Activated CD4-positive, alpha-beta T cell treated with anti-CD3 and anti-CD28 coated beads, Interleukin-2, amount 50 U/mL, for 16 hours (primary cell): ENCODE measurements at places on chromosomes 7 and 10.

GRCh38 chr10:70461397-70462348, 16.9 kb upstream of the PALD1 start:
- peak; percentile 56 for DNase-seq

- no peak for DNase-seq
These were observed 10.5 kb downstream of the YME1L1 start for GRCh38 chr10:27143686-27144085.

DNA sequence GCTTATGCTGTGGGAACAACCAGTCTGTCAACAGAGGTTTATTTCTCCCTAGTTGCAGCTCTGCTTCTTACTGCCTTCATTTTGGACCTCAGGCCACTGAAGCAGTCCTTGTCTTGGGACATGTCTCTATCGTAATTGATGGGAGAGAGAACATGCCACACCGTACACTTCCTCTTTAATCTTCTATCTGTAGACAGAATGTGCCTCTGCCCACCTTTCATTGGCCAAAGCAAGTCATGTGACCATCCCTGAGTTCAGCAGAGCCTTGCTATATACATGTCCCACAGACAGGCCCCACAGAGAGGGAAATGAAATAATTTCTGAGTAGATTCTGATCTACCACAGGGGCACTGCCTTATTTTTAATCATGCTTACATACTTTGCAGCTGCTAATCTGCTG, 98.0 kb downstream of the KCND2 start:
- DNase-seq, result no peak

- DNase-seq, result no peak
These were observed 4.7 kb upstream of the LANCL2 start for GRCh38 chr7:55360486-55360885.

GRCh38 chr7:143346018-143346417, 16.5 kb downstream of the FAM131B start:
- no peak for DNase-seq

DNA sequence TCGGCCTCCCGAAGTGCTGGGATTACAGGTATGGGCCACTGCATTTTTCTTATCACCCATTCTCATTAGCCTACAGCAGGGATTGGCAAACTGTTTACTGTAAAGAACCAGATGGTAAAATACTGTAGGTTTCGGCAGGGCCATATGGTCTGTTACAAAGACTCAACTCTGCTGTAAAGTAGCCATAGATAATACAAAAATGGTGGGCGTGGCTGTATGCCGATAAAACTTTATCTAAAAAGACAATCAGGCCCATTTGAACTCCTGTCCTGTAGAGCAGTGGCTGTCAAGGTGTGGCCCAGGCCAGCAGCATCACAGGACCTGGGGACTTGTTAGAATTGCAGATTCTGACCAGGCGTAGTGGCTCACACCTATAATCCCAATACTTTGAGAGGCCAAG, 134.3 kb downstream of the CUX1 start:
- no peak for DNase-seq

DNA sequence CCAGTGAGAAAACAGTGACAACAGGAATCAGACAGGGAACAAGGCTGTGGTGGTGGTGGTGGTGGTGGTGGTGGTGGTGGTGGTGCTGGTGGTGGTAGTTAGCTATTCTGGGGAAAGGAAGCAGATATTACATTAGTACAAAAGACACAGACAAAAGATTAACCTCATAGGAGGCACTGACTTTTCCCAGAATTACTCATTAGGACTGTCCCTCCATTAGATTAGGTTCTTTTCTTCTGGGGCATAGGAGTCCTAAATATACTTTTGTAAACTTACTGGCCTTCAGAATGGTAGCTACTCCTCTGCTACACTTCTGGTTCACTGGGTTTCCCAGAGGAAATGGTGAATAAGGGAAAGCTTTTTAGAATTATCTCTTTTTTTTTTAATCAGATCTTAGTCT, 156.6 kb upstream of the SEMA3D start:
- no peak for DNase-seq

GRCh38 chr7:79199961-79200360, 253.5 kb downstream of the MAGI2 start:
- DNase-seq, result no peak
